Suppressor macrophage (primary cell): ENCODE measurements at places on chromosomes 7 and 10.

GRCh38 chr7:135678612-135679575 lies 16.6 kb downstream of the STMP1 start:
- no peak for DNase-seq

DNA sequence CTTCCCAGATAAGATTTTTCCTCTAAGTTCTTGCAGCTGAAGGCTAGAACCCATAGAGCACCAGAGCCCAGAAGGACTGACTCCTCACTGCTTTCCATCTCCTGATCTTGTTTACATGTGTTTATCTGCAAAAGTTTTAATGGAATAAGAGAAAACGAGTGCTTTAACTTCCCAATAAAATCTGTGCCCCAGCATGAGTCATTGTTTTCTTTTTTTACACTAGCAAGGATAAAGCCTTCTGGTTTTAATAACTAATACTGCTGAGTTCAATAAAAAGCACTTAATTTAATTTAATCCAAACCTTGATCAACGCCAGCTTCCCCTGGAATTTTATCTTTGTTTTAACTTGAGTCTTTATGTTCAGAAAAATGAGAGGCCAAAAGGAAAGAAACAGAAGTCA lies 227.6 kb downstream of the HPSE2 start:
- DNase-seq = no peak

DNA sequence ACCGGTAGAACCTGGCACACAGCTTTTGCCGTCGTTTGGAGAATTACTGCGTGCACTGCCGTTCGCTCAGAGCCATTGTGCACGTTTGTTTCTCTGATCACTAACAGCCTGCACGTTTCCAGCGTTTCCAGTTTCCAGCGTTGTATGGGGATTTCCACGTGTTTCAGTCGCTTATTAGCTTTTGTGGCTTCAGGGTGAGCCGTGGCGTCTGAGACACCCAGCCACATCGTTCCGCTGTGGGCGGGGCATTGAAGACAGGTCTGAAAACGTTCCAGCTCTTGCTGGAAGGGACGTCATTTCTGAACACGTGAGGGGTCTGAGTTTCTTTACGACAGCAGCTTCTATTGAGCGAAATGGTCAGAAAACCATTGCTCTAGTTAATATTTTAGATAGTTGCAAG lies 164.8 kb downstream of the DNAJB6 start:
- DNase-seq = no peak

DNA sequence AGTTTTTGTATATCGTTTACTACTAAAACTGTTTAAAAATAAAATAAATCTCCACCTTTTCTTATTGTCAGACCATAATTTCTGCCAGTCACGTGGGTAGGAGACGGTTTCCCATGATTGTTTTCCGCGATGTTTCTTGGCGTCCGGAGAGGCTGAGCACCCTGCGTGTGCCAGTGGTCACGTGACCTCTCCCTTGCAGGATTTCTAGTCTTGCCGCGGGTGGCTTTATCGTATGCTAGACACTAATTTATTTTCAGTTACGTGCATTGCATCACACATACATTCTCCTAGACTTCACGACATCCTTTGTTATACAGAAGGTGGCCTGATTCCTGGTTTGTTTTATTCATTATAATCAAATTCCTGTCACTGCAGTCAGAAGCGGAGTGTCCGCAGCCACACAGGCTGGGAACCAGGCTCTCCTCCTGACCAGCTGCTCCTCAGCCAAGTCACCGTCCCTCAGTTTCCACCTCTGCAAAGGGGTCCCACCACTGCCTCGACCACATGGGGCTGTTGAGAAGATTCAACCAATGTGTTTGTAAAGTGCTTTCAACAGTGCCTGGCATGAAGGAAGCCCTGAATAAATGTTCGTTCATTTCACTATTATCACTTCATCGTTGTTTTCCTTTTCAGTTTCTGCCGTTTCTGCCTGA lies 203.2 kb upstream of the PPP2R2D start:
- DNase-seq = no peak

GRCh38 chr7:131108212-131108940 lies 219.3 kb upstream of the MKLN1 start:
- DNase-seq = peak; percentile 42

GRCh38 chr10:128463991-128464760 lies 338.0 kb upstream of the MKI67 start:
- peak; percentile 54 for DNase-seq

- DNase-seq = no peak
Measured at GRCh38 chr10:133216776-133217175, 13.2 kb upstream of the UTF1 start.

GRCh38 chr10:99854860-99855259 lies 72.4 kb downstream of the ABCC2 start:
- peak; percentile 23 for DNase-seq

- no peak for DNase-seq
Measured at GRCh38 chr10:116798859-116799258, 50.4 kb upstream of the ENO4 start.

GRCh38 chr10:84356928-84357327 lies 28.5 kb downstream of the CCSER2 start:
- no peak for DNase-seq

GRCh38 chr7:102412548-102412947 lies 16.4 kb downstream of the PRKRIP1 start:
- peak; percentile 78 for DNase-seq

GRCh38 chr7:154953006-154953684 lies 49.8 kb downstream of the PAXIP1 start:
- peak; percentile 79 for DNase-seq

GRCh38 chr7:13604178-13604577 lies 385.3 kb downstream of the ETV1 start:
- DNase-seq = no peak

DNA sequence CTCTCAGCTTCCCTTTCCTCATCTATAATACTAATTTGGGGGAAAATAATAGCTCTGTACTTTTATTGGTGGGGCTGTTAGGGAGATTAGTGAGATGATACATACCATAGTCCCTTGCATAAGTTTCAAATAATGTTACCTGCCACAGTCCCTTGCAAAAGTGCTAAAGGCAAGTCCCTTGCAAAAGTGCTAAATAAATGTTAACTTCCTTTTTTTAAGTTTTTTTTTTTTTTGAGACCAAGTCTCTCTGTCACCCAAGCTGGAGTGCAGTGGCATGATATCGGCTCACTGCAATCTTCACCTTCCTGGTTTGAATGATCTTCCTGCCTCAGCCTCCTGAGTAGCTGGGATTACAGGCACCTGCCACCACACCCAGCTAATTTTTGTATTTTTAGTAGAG lies 43.4 kb upstream of the SRGN start:
- DNase-seq = peak; percentile 40

DNA sequence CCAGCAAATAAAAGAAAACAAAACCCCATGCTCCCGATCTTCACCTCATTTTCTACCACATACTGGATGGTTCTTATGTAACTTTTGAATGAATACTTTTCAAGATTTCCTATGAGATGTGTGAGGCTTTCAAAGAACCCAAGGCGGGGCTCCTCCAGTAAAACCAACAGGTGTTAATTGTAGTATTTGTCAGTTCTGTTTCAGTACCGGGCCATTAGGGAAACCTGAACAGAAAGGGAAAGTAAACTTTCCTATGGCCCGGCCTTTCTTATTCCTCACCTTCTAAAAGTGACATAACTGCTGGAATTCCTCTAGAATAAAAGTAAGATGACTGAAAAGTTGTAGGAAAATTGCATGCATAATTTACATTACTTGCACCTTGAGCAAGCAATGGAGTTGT lies 672.9 kb downstream of the MAGI2 start:
- DNase-seq = no peak

DNA sequence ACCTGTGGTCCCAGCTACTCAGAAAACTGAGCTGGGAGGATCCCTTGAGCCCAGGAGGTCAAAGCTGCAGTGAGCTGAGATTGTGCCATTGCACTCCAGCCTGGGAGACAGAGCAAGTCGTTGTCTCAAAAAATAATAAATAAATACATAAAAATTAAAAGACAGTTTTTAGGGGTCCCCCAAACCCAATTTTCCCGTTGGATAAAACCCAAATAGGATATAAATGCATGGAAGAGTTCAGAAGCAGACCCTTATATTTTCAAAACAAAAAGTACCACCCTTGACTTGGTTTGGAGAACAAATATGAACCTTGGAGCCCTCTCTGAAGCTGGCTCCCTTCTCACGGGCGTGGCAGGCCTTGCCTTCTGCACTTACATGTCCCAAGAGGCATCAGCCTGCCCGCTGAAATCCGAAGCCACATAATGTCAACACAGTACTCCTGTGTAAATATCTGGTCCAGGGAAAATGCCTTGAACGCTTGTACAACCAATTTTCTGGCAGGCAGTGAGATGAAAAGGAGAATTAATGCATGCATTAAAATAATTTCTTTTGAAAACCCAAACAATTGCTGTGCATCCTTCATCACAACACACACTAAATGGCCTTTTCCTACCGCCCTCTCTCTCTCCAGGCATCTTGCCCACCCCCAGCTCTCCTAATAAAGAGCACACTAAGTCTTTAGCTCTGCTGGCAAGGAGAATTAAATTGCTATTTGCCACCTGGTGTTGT lies 46.4 kb upstream of the PARD3 start:
- no peak for DNase-seq

DNA sequence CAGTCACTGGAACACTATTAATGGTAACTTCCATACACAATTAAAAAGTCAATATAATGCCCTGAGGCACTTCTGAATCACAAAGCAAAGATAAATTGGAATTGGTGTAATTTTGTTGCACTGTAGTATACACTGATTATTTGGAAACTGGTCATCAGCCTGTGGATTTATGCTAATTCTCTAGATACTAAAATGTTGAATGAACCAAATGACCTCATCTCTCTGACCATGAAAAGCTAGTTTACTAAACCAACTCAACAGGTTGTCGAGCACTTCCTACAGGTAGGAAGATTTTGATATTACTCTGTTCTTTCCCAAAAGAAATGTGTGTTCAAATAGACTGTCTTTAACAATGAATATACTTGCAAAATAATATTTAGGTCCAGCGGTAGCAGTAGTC lies 5.3 kb downstream of the NRP1 start:
- no peak for DNase-seq

DNA sequence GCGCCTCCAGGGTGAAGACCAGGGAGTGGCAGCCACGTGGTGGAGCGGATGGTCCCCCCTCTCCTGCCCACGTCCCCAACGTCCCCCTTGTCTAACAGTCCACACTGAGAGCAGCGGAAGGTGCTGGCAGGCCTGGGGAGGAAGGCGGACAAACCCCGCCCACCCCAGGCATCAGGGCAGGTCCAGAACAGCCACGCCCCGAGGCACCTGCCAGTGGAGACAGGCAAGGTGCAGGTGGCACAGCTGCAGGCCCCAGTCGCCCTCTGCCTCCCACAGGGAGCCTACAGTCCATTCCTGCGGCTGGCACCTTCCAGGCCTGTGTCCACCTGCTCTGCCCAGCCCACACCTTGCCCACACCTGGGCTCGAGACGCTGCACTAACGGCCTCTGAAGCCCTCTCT lies 24.9 kb downstream of the CYP2W1 start:
- DNase-seq = no peak

GRCh38 chr7:81616951-81617350 lies 152.9 kb downstream of the HGF start:
- DNase-seq = no peak

- no peak for DNase-seq
Measured at GRCh38 chr10:129883626-129884397, 80.3 kb downstream of the EBF3 start.

- DNase-seq = peak; percentile 75
Measured at GRCh38 chr7:143345428-143345900, 17.0 kb downstream of the FAM131B start.

DNA sequence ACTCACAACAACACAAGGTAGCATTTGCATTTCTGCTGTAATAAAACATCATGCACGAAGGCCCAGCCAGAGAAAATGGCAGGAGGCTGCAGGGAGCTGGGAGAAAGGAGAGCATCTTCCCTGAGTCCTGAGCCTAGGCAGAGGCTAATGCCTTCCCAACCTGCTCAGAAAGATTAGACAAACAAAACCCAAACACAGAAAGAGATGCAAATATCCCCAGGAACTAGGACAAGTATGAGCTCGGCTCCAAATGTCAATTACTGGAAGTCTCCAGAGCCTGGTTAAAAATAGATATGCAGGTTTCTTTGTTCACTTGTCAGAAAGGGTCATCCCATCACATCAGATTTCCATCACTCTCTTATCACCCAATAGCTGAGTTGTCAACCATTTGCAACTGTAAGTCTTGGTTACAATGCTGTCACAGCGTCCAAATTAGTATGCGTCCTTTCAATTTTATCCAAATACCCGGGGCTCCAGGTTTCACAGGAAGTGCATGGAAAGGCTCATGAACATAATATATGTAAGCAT lies 316.5 kb upstream of the CELF2 start:
- no peak for DNase-seq

GRCh38 chr7:157434701-157435100 lies 97.9 kb downstream of the DNAJB6 start:
- no peak for DNase-seq

- DNase-seq = no peak
Measured at GRCh38 chr10:103703941-103704919, 151.1 kb downstream of the SH3PXD2A start.

GRCh38 chr7:143229054-143229790 lies 7.4 kb downstream of the TAS2R40 start:
- DNase-seq = no peak

DNA sequence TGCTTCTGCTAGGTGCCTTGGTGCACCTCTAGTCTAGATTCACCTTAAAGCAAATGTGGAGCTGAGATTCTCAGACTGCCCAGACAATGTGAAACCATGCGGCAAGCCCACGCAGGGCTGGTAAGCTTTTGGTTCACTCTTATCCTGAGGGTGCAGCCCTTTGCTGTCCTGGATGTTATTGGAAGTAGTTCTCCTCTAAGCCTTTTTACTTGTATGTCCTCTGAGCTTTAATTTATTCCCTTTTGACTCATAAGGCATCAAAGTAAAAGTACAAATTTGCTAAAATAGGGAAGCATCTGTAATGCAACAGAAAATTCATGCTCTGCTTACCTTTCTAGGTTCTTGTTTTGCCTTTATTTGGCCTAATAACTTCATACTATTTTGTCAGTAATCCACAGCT lies 186.8 kb downstream of the MACC1 start:
- DNase-seq = no peak

GRCh38 chr7:77913977-77914607 lies 115.5 kb downstream of the PHTF2 start:
- DNase-seq = no peak

- peak; percentile 56 for DNase-seq
Measured at GRCh38 chr7:83976302-83976701, 218.3 kb downstream of the SEMA3A start.

DNA sequence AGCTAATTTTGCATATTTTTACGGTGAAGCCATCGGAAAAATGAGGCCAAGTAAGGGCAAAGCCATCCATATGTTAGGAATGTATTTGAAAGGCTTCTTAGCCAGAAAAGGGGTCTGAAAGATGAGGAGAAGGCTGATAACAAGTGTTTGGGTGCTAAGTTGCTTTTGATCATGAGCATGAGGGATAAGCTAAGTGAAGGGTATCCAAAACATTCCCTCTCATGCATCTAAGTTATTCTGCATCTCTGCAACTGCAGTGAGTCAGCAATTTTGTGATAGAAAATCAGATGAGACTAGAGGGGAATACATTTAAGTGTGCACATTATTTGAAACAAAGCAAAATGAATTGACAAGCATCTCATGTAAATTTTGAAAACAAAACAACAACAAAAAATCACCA lies 282.8 kb downstream of the GPR158 start:
- DNase-seq = no peak
